ENCODE measurements at places on chromosomes 16 and 17. TPM values are rescaled to one million over a fixed set of nuclear protein-coding genes. Genes with fewer than 3 reads are reported as not detected.

- DNase-seq: no peak
- no peaks in the 10 kb centered on the region for H3K27me3 ChIP-seq
- H3K36me3 ChIP-seq: no peaks in the 10 kb centered on the region
- H3K4me3 ChIP-seq: no peak overlapping the region
Observed at GRCh38 chr16:51449441-51449840, 298.4 kb upstream of the SALL1 start.

FBXW10 gene
- not detected for total RNA-seq

GRCh38 chr16:77652399-77652798 is 69.9 kb upstream of the NUDT7 start:
- no peaks in the 10 kb centered on the region for H3K4me1 ChIP-seq
- H3K27ac ChIP-seq: no peak overlapping the region
- no peaks in the 10 kb centered on the region for H3K36me3 ChIP-seq
- H3K27me3 ChIP-seq: peaks cover 6% of the 10 kb centered on the region
- no peak overlapping the region for H3K4me3 ChIP-seq

DNA sequence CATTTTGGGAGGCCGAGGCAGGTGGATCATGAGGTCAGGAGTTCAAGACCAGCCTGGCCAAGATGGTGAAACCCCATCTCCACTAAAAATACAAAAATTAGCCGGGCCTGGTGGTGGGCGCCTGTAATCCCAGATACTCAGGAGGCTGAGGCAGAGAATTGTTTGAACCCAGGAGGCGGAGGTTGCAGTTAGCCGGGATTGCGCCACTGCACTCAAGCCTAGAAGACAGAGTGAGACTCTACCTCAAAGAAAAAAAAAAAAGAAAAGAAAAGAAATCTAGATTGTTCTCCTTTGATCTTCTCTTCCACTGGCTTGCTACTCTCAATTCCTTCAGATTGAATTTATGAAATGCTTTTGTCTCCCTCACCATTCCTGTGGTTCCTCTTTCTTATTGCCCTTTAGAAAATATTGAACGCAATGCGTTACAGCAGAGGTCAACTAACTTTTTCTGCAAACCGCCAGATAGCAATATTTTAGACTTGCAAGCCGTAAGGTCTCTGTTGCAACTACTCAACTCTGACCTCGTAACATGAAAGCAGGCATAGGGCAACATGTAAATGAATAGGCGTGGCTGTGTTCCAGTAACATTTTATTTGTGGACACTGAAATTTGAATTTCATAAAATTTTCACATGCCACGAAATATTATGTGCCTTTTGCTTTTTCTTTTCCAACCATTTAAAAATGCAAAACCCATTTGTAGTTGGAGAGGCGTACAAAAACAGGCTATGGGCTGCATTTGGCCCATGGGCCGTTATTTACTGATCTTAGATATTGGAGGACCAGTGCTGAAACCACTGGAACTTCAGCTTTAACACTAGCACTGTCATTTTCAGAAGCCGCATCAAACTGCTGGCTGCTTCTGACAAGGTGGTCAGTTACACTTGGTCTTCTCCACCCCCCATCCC is 24.8 kb downstream of the PITPNC1 start:
- H3K4me1 ChIP-seq: no peaks in the 10 kb centered on the region
- no peaks in the 10 kb centered on the region for H3K36me3 ChIP-seq
- H3K27me3 ChIP-seq: no peaks in the 10 kb centered on the region
- DNase-seq: no peak
- no peak overlapping the region for H3K4me3 ChIP-seq

SLC16A6 gene
- total RNA-seq: 0.34 TPM

- DNase-seq: no peak
- no peak overlapping the region for H3K27ac ChIP-seq
- H3K4me1 ChIP-seq: no peaks in the 10 kb centered on the region
- H3K4me3 ChIP-seq: no peak overlapping the region
- H3K36me3 ChIP-seq: no peaks in the 10 kb centered on the region
Observed at GRCh38 chr16:10206215-10206614, 24.0 kb upstream of the GRIN2A start.

DNA sequence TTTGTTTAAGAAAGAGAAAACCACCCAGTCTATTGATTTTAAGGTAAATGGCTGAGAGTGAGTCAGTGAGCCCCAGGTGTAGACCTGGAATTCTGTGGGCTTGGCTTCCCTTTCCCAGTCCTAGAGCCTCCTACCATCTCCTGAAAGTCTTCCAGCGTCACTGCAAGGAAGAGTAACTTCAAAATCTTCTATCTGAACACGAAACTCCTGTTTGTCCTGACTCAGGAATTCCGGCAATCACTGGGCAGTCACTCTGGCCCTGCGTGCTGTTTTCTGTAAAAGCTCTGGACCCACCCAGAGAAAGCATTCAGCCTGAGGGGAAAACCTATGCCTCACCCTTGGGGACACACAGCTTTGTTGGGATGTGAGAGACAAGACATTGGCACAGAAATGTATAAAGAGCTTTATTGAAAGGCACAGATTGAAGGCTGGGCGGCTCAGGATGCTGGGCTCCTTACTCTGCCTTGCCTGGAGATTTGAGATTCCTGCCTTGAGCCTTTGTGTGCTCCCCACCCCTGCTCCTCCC is 15.9 kb downstream of the MINK1 start:
- H3K4me3 ChIP-seq: no peak overlapping the region
- no peak overlapping the region for H3K27ac ChIP-seq
- no peaks in the 10 kb centered on the region for H3K36me3 ChIP-seq
- peaks cover 3% of the 10 kb centered on the region for H3K4me1 ChIP-seq
- DNase-seq: no peak

GRCh38 chr17:1779571-1780131 is 17.8 kb downstream of the SERPINF1 start:
- peak; percentile 92 for DNase-seq
- no peaks in the 10 kb centered on the region for H3K27me3 ChIP-seq
- H3K4me1 ChIP-seq: peaks cover 23% of the 10 kb centered on the region
- no peaks in the 10 kb centered on the region for H3K36me3 ChIP-seq
- H3K27ac ChIP-seq: peak overlapping the region; percentile 45
- no peak overlapping the region for H3K4me3 ChIP-seq

KCNJ16 gene
- total RNA-seq: 0.73 TPM

DNA sequence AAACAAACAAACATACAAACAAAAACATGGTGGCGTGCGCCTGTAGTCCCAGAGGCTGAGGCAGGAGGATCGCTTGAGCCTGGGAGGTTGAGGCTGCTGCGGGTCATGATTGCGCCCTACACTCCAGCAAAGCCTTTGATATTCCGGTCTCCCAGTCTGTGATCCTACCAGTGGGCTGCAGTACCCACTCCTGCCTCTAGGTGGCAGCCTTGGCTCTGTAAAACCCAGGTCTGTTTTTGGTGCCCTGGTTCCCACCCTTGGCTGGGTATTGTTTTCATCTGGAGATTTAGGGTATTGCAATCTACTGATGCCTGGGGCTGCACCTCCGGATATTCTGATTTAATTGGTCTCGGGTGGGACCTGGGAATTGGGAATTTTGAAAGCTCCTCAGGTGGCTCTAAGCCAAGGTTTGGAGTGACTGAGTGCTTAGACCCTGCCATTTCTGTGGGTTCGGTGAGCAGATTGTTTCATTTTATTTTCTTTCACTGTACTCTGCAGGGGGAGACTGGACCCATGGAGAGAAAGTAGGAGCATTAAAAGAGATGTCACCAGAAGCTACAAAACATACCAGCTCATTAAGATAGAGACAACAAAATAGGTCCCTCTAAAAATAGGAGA is 40.5 kb downstream of the MYH3 start:
- no peak overlapping the region for H3K4me3 ChIP-seq
- H3K27me3 ChIP-seq: no peaks in the 10 kb centered on the region
- DNase-seq: peak; percentile 16
- H3K4me1 ChIP-seq: no peaks in the 10 kb centered on the region
- H3K36me3 ChIP-seq: no peaks in the 10 kb centered on the region
- H3K27ac ChIP-seq: no peak overlapping the region

- no peaks in the 10 kb centered on the region for H3K36me3 ChIP-seq
- H3K4me3 ChIP-seq: no peak overlapping the region
- H3K27me3 ChIP-seq: no peaks in the 10 kb centered on the region
- H3K27ac ChIP-seq: no peak overlapping the region
- no peak for DNase-seq
- H3K4me1 ChIP-seq: peaks cover 11% of the 10 kb centered on the region
Observed at GRCh38 chr17:30808785-30809286, 15.7 kb downstream of the CRLF3 start.

DDX28 gene
- total RNA-seq: 5.5 TPM

GRCh38 chr16:84889066-84889465 is 69.3 kb downstream of the CRISPLD2 start:
- peaks cover 14% of the 10 kb centered on the region for H3K4me1 ChIP-seq
- no peak for DNase-seq
- H3K27ac ChIP-seq: no peak overlapping the region

GRCh38 chr17:35416659-35417058 is 15.6 kb downstream of the SLFN12 start:
- no peak overlapping the region for H3K27ac ChIP-seq
- no peaks in the 10 kb centered on the region for H3K4me1 ChIP-seq
- H3K36me3 ChIP-seq: peaks cover 14% of the 10 kb centered on the region

CHP2 gene
- total RNA-seq: not detected

RHBDF1 gene
- 55.5 TPM for total RNA-seq

- no peak overlapping the region for H3K27ac ChIP-seq
- DNase-seq: no peak
- H3K4me3 ChIP-seq: no peak overlapping the region
- H3K36me3 ChIP-seq: no peaks in the 10 kb centered on the region
- H3K27me3 ChIP-seq: no peaks in the 10 kb centered on the region
Observed at GRCh38 chr16:26214581-26215174, 522.9 kb downstream of the HS3ST4 start.

DNA sequence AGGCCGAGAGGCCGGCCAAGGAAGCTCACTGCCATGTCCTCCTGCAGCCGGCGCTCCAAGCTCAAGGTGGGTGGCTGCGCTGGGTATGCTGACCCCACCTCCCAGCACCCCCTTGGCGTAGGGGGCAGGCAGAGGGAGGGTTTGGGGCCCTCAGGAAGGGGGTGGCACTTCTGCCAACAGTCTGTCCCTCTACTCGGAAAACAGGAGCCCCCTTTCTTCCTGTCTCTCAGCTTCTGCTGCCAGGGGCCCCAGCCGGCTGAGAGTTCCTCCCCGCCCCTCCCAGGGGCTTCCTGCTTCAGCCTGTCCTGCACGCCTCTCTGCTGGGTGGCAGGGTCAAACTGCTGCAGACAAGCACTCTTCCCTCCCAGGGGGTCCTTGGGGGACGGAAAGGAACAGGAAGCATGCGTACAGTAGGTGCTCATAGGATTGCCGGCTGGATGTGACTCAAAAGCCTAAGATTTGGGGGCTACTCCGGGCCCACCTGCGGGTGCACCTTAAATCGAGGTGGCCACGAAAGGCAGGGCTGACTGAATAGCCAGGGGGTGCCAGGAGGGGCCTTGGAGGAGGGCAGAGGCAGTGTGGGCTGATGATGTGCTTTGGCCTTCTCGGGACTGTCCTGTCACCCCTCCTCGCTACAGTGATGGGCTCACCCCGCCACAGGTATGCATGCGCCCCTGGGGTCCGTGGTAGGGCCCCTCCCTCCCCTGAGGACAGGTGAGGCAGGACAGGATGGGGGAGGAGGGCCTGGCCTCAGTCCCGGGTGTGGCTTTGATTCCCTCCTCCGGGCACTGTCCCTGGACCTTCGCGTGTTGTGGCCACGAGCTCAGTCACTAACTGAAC is 4.0 kb downstream of the CBX2 start:
- peaks cover 3% of the 10 kb centered on the region for H3K36me3 ChIP-seq
- no peak overlapping the region for H3K27ac ChIP-seq
- peaks cover 11% of the 10 kb centered on the region for H3K4me1 ChIP-seq
- H3K27me3 ChIP-seq: peaks cover 4% of the 10 kb centered on the region
